ENCODE measurements at places on chromosomes 6 and 20.

GRCh38 chr6:83889621-83890020 lies 30.1 kb downstream of the CYB5R4 start:
- DNase-seq, result no peak

GRCh38 chr6:143949535-143949934 lies 58.5 kb downstream of the PLAGL1 start:
- DNase-seq, result no peak

DNA sequence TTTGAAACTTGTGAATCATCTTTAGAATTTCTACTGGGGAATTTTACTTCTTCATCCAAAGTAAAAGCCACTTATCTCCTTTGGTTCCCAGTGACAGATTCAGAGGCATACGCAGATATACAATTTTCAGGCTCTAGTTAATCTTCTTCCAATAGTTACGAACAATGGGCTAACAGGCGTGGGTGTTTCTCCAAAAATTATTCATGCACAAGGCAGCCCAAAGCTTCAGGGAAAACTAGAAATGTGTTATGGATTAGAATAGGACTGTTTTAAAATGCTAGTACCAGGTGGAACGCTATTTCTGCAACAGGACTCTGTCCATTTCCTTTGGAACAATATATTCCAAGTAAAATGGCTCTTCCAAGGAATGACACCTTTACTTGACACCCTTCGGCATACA lies 102.2 kb downstream of the ZNF217 start:
- DNase-seq, result no peak

DNA sequence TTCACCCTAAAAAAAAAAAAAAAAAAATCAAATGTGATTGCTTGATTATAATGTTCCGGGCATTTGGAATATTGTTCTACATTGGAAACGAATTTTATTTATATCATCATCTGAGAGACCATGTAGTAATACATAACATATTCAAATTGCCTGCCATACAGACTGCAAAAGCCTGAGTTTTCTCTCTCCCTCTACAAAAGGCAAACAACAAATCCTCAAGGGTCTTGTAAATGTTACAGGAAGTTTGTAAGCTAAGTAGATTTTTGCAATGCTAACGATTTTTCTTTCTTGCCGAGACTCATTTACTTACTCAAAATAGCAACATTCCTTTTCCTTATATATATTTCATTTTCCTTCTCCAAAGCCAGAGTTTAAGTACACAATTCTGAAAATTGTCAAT lies 49.0 kb upstream of the HTR1E start:
- DNase-seq, result no peak

- DNase-seq, result no peak
Measured at GRCh38 chr20:41094353-41095055, 42.8 kb upstream of the PLCG1 start.

All from activated CD4-positive, alpha-beta T cell treated with anti-CD3 and anti-CD28 coated beads, Interleukin-2, amount 50 U/mL, for 24 hours (primary cell).